Renal pelvis (tissue), 12 donors: ENCODE measurements at places on chromosomes 5 and 9. TPM values are rescaled to one million over a fixed set of nuclear protein-coding genes. Genes with fewer than 3 reads are reported as not detected.

- DNase-seq: no peak
These were observed 81.0 kb downstream of the DAPK1 start for GRCh38 chr9:87578625-87579024.

DNA sequence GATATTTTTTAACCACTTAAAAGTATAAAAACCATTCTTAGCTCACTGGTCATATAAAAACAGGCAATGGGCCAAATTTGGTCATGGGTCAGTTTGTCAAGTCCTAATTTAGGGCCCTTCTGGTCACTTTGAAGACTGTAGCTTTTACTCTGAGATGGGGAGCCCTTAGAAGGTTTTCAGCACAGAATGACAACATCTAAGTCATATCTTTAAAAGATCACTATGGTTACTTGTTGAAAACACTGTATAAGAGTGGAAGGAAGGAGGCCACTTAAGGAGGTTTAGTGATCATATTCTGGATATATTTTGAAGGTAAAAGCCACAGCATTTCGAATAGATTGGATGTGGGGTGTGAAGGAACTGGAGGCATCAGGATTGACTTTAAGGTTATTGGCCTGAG is 76.7 kb downstream of the STRBP start:
- peak; percentile 14 for DNase-seq

DNA sequence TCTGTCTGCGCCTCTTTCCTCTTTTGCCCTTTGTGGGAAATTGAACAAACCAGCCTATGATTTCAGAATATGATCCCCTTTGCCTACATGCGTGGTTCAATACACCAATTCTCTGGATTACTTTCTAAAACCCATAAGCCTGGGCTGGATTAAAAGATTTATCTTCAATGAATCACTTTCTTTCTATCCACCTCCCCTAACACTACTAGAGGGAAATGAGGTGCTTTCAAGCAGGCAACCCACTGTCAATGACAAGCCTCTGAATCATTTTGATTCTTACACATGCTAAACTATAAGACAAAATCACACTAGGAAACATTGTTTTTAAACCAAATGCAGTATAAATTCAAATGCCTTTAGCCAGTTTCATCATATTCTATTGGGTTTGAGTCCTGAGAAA is 257.5 kb downstream of the AGTPBP1 start:
- DNase-seq: no peak

Gene LMNB1
- polyA plus RNA-seq: 110 TPM

Gene GABRA1
- polyA plus RNA-seq: 0.14 TPM

DNA sequence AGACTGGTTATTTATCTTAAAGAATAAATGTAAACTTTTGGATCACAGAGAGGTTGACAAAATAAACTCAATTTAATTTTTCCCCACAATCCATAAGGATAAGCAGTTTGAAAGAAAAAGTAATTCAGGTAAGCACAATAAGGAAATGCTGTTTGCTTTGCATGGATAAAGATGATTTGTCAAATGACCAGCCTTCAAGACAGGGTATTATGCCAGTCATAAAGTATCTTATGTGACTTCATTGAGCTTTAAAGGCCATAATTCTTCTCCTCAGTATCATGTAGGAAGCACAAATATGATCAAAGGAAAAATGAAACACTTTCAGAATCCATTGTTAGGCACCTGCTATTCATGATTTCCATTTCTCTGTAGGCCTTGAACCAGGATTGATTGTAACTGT is 180.7 kb upstream of the PPP1R2B start:
- no peak for DNase-seq
